ENCODE measurements at places on chromosomes 7 and 10. TPM values are rescaled to one million over a fixed set of nuclear protein-coding genes. Genes with fewer than 3 reads are reported as not detected.

DNA sequence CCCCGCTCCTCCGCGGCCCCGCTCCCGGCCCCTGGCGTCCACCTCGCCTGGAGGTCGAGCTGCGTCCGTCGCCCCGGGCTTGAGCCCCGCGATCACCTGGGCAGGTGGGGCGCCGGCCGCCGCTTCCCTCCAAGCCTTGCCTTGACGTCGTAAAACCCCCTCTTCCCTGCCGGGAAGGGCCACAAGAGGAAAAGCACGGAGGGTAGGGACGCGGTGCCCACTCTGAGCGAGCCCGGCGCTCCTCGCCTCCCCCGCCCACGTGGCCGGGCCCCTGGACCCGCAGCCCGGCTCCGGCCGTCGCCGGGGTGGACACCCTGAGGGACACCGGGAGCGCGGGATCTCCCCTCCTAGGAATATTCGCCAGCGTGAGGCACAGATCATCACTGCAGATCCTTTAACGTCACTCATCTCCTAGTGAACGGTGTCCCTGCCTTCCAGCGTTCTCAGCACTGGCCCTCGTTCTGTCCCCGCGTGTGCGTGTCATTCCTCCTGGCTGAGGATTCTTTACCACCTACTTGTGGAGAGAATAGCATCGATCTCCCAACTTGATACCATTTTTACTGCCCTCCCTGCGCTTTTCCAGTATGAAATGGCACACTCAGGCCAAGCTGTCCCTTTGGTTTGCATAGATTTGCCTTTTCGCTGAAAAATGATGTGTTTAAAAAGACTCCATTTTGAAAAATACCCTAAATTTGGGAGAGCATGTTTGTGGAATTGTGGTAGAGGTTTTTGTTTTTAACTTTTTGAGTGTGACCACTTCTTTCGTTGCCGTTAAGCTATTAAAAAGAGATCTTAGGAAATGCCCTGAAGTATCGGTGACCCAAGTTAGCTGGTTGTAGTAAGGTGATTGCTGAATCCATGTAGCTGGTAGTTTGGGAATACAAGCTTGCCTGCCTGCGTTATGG, 649 bp downstream of the ACTR3B start:
- no peaks in the 10 kb centered on the region for H3K36me3 ChIP-seq
- peak; percentile 49 for DNase-seq
- no peaks in the 10 kb centered on the region for H3K27me3 ChIP-seq
- peak overlapping the region; percentile 47 for H3K27ac ChIP-seq
- peak overlapping the region; percentile 73 for H3K4me3 ChIP-seq

- no peaks in the 10 kb centered on the region for H3K36me3 ChIP-seq
- no peak overlapping the region for H3K4me3 ChIP-seq
- no peak overlapping the region for H3K27ac ChIP-seq
- H3K4me1 ChIP-seq: no peaks in the 10 kb centered on the region
These were observed 343.9 kb downstream of the BMPER start for GRCh38 chr7:34249192-34249591.

- no peak overlapping the region for H3K27ac ChIP-seq
- no peak for DNase-seq
- H3K4me3 ChIP-seq: no peak overlapping the region
These were observed 26.2 kb upstream of the CARD11 start for GRCh38 chr7:3069771-3070449.

Gene RBP3
- total RNA-seq: not detected

Gene ADIRF
- 9.7 TPM for total RNA-seq

GRCh38 chr10:123518765-123519164, 147.4 kb upstream of the GPR26 start:
- peaks cover 24% of the 10 kb centered on the region for H3K27me3 ChIP-seq
- no peak overlapping the region for H3K4me3 ChIP-seq
- no peak overlapping the region for H3K27ac ChIP-seq
- DNase-seq: no peak
- H3K4me1 ChIP-seq: no peaks in the 10 kb centered on the region

GRCh38 chr7:112529521-112529920, 48.7 kb downstream of the LSMEM1 start:
- no peaks in the 10 kb centered on the region for H3K27me3 ChIP-seq
- H3K4me3 ChIP-seq: no peak overlapping the region
- no peak for DNase-seq
- H3K27ac ChIP-seq: no peak overlapping the region
- no peaks in the 10 kb centered on the region for H3K4me1 ChIP-seq

DNA sequence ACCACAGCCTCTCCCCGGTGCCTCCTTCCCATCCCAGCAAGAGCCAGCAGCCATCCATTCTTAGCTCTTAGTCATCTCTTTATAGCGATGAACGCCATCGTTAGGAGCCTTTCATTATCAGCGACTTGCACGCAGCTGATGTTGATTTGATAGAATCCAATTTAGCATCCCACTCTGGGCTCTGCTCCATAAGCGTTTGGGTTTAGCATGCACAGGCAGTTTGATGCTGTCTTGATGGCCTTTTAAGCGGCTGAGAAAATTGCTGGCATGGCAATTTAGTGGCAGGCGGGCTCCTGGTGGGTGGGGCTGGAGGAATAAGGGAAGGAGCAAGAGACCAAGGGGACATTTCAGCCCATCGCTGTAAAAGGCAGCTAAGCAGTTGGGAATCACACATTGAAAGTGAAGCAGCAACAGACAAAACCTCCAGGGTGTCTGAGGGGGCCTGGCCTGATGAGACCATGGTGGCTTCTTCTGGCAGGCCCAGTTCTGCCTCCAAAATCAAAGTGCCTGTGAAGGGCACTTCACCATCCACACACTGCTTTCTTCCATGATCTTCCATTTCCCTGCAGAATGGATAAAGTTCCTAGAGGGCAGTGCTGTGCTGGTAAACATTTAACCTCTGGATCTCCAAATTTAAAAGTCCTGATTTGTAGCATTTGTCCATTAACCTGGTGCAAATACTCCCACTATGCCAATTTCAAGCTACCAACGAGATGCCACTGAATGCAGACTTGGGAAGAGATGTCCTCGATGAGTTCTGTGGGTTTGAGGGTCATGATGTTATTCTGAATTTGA, 107.8 kb upstream of the PLXNA4 start:
- no peaks in the 10 kb centered on the region for H3K36me3 ChIP-seq
- H3K4me3 ChIP-seq: no peak overlapping the region
- no peak overlapping the region for H3K27ac ChIP-seq
- no peaks in the 10 kb centered on the region for H3K27me3 ChIP-seq
- DNase-seq: no peak

GRCh38 chr7:46772776-46773175, 809.1 kb downstream of the TNS3 start:
- no peaks in the 10 kb centered on the region for H3K36me3 ChIP-seq
- no peaks in the 10 kb centered on the region for H3K27me3 ChIP-seq
- no peak overlapping the region for H3K4me3 ChIP-seq
- no peak overlapping the region for H3K27ac ChIP-seq
- DNase-seq: no peak
- H3K4me1 ChIP-seq: no peaks in the 10 kb centered on the region

DNA sequence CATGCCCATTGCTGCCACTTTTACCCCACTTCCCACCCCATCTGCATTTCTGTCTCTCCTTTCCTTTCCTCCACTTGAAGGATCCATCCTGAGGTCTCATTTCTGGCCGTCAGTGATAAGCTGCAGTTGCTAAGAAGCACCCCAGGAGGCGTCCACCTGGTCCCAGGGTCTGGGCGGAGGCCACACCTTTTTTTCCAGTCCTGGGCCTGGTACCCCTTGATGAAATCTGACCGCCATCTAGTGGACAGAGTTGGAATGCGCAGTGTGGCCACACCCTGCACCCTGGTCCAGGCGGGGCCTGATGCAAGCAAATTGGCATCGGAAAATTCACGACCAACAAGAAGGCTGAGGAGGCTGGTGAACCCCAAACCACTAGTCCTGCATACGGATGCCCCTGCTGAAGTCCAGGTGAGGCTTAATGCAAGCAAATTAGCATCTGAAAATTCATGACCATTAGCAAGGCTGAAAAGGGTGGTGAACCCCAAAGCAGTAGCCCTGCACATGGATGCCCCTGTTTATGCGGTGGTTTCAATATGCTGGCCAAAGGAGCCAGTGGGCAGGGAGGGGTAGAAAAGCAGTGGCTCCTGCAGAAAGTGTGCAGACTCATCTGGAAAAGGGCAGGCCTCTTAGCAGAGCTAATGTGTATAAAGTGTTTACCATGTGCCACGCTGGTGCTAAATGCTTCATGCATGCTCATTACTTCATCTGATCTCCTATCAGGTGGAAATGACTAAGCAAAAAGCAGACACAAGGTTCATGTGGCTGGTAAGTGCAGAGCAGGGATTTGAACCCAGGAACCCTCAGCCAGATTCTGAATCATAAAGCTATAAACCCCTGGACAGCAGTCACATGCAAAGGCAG, 43.2 kb downstream of the GPAM start:
- H3K36me3 ChIP-seq: no peaks in the 10 kb centered on the region
- DNase-seq: peak; percentile 55
- H3K27ac ChIP-seq: no peak overlapping the region
- no peak overlapping the region for H3K4me3 ChIP-seq
- peaks cover 11% of the 10 kb centered on the region for H3K4me1 ChIP-seq
- no peaks in the 10 kb centered on the region for H3K27me3 ChIP-seq

DNA sequence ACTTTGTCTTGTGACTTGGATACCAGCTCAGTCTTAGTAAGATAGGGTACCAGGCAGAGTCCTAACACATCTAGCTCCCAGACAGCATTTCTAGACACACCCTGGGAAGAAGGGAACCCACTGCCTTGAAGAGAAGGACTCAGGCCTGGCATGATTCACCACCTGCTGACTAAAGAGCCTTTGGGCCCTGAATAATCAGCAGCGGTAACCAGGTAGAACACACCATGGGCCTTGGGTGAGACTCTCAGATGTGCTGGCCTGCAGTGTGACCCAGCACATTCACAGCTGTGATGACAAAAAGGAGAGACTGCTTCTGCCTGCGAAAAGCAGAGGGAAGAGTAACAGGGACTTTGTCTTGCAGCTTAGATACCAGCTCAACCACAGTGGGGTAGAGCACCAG, 10.4 kb upstream of the TNKS2 start:
- DNase-seq: no peak
- H3K36me3 ChIP-seq: no peaks in the 10 kb centered on the region
- no peak overlapping the region for H3K27ac ChIP-seq
- no peaks in the 10 kb centered on the region for H3K4me1 ChIP-seq
- H3K4me3 ChIP-seq: no peak overlapping the region
- no peaks in the 10 kb centered on the region for H3K27me3 ChIP-seq

Gene EPHA1
- total RNA-seq: not detected

DNA sequence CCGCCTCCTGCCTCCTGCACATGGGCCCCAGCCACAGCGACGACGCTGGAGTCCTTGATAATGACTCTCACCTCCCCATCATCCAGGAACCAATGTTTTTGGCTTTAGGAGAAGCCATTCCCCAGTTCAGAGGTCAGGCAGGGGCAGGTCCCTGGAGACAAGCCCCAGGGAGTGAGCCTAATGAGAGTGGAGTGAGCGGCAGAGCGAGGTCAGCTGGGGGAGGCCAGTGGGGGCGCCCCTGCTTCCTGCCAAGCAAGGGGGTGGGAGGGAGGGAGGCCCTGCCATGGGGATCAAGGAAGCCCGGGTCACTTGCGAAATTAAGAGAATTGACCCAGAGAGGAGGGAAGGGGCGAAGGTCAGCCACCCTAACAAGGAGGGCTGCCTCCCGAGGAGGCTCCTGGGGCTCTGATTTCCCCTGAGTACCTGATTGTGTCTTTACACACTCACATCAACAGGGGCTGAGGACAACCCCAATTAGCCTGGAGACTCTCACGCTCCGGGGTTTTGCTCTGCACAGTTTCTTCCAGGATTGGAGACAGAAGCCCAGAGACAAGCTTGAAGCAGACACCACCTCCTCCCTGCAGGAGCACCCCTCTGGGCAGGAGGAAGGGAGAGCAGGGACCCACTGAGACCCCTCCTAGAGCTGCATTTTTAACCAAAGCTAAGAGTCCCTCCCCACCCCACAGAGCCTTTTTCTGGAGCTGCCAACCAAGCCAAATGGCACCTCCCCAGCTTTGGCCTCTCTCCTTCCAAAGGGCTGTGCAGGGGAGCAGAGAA, 112.1 kb downstream of the COL13A1 start:
- no peak overlapping the region for H3K27ac ChIP-seq
- peaks cover 45% of the 10 kb centered on the region for H3K4me1 ChIP-seq
- no peak overlapping the region for H3K4me3 ChIP-seq
- DNase-seq: no peak

GRCh38 chr7:31058122-31058521, 6.0 kb downstream of the ADCYAP1R1 start:
- H3K27me3 ChIP-seq: peaks cover 14% of the 10 kb centered on the region
- no peak overlapping the region for H3K27ac ChIP-seq
- H3K36me3 ChIP-seq: no peaks in the 10 kb centered on the region
- H3K4me3 ChIP-seq: no peak overlapping the region

DNA sequence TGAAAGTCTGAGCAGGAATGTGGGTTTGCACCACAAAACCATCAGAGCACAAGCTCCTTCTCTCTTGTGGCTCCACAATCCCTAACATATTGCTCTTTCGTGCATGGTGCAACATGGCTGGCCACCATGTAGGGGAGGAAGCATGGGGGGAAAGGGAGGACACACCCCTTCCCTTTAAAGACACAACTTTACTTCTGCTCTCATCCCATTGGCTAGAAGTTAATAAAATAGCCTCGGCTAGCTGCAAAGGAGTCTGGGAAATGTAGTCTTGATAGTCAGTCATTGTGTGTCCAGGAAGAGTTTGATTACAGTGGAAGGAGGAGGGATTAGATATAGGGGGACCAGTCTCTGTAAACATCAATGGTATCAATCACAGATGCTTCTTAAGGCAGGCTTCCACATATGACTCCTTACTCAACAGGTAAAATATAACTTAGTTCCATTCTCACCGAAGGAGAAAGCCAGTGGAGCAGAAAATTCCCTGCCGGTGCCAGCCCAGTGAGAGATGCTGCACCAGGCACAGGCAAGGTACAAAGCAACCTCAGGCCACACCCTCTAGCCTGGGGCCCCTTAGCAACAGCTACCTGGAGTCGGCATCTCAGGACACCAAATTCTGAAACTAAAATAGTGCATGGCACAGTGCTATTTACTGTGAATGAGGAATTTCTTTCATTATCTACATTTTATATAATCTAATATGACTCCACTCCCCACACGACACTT, 124.7 kb upstream of the CTBP2 start:
- no peaks in the 10 kb centered on the region for H3K36me3 ChIP-seq
- H3K27ac ChIP-seq: no peak overlapping the region
- DNase-seq: no peak
- no peaks in the 10 kb centered on the region for H3K4me1 ChIP-seq

- no peak for DNase-seq
- H3K27ac ChIP-seq: no peak overlapping the region
- H3K36me3 ChIP-seq: no peaks in the 10 kb centered on the region
- no peaks in the 10 kb centered on the region for H3K27me3 ChIP-seq
- H3K4me3 ChIP-seq: no peak overlapping the region
These were observed 236.6 kb upstream of the MYO3A start for GRCh38 chr10:25697412-25697811.

Measured in muscle of leg (tissue), 16 donors.